ENCODE measurements at places on chromosomes 12 and 14.

GRCh38 chr12:14238221-14238792, 127.2 kb upstream of the ATF7IP start:
- DNase-seq = no peak

DNA sequence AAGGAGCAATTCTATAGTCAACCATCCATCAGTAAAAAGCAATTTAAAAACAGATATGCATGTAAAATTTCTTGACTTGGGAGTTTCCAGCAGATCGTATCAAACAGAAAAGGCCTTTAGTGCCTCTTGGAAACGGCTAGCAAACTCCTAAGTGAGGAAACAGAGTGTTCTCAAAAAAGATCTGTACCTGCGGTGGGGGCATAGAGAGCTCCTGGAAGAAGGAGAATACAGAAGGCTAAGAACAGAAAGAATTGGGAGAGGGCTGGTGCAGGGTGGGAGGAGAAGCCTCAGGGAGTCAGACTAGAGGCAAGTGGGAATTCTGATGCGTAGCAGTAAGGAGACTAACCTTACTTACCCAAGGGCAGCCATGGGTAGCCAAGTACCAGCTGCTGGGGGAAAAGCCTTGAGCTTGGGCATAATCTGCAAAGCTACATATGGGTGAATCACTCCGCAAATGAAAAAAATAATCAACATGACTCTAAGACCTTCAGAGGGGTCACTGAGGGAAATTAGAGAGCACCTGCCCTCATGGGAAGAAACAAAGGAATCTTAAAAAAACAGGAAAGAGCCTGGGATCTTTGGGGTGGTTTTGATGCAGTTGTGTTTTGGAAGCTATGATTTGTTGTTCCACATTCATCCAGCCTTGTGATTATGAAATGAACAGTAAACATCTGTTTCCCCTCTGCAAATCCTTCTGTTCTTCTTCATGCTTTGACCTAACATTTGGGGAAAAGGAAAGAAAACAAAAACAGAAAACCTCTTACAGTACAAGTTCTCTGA, 10.4 kb downstream of the RHOJ start:
- DNase-seq = no peak

- no peak for DNase-seq
Measured at GRCh38 chr12:125197326-125197725, 132.1 kb downstream of the AACS start.

GRCh38 chr12:95085612-95086011, 12.2 kb upstream of the NR2C1 start:
- DNase-seq = no peak

DNA sequence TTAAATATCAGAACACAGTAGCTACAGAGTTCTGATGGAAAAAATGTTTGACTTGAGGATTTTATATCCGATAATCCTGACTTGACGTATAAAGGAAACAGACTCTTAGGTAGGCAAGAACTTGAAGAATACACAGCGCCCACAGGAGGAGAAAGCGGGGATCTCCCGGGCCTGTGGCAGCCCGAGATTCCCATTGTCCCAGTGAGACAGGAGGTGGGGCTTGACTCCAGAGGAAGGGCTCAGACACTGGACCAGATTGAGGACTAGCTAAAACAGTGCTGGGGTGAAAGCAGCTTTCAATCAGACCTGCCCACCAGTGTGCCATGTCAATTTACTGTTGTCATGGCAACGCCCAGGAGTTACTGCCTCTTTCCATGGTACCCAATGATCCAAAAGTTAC, 51.1 kb upstream of the C14orf180 start:
- DNase-seq = peak; percentile 69

- DNase-seq = no peak
Measured at GRCh38 chr12:104513681-104514080, 56.9 kb downstream of the CHST11 start.

DNA sequence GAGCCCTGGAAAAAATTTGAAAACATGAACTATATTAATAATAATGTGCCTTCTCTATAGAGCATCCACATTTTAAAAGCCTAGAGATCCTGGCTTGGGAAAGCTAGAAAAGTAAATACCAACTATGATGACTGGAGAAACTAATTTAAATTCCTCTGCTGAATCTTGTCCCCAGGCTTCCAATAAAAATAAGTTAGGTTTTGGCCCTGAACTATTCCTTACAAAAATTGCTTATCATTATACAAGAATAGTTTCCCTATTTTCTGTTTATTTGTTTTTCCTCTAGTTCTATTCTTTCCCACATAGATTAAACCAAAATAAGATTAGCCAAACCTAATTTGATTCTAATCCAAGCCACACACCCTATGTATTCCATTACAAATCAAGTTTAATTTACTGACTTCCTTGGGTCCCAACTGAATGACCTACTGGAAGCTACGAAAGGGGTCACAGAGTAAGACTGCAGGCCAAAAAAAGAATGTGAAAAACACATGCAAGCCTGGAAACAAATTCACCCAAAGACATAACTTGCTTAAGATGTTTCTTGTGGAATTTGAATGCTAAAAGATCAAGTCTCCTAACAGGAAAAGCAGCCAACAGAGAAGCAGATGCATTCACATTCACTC, 133.0 kb downstream of the PAWR start:
- DNase-seq = no peak

- DNase-seq = no peak
Measured at GRCh38 chr12:104929977-104930376, 28.1 kb downstream of the SLC41A2 start.

GRCh38 chr12:114683709-114684097, 272 bp downstream of the TBX3 start:
- no peak for DNase-seq

DNA sequence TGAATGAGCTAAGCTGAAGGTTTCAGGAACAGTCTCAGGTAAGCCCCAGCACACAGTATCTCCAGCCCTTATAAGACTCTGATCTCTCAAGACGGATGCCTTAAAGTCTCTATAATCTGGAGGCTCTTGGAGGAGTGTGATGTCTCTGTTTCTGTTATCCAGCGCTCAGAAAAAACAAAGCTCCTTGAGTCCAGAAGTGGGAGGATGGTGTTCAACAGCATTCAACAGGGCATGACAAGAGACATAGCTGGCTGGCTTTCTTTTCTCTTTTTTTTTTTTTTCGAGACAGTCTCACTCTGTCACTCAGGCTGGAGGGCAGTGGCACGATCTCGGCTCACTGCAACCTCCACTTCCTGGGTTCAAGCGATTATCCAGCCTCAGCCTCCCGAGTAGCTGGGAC, 31.6 kb upstream of the TESC start:
- no peak for DNase-seq

DNA sequence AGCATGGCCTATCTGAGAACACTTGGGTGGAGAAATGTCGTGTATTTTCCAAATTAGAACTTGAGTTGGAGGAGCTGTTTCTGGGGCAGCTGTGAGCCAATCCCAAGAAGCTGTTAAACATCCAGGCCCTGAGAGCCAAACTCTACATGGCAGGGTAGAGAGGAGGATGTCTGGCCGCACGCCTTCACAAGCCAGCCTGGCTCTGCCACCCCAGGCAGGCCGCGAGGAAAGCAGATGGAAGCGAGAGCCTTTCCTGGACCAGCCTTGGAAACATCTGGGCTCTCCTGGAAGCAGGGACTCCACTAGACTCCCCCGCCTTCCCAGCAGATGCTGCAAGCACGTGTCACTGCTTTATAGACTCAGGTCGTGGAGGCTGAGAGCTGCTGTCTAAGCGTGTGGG, 312.8 kb upstream of the FKBP4 start:
- DNase-seq = no peak

GRCh38 chr12:71400481-71400880, 39.1 kb upstream of the LGR5 start:
- DNase-seq = no peak

DNA sequence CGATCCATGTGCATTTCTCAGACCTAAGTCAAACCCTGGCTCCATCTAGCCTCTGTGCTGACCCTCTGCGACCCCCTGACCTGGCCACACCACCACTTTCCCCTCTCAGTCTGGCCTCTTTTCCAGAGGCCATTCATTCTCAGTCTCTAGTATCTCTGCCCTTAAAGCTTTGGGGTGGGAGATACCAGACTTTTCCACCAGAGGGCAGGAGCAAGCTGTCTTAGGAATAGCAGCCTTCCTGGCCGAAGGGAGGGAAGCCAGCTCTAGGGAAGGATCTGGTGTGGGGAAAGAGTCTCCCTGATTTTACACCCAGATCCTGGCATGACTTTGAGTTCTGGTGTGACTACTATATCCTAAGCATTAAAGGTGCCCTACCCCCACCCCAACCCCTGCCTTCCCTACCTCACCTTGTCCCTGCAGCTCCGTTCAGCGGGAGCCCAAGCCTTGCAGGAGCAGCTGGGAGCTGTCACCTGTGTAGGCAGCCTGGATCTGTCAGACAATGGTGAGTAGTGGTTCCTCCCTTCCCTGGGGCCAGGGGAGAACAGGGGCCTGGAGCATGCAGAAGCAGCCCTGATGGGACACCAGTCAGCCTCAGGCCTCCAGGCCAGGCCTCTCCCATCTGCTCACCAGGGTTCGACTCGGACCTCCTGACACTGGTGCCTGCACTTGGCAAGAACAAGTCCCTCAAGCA, 6.6 kb downstream of the CARMIL3 start:
- DNase-seq = no peak

GRCh38 chr12:31650918-31651317, 8.6 kb upstream of the ETFBKMT start:
- DNase-seq = no peak

DNA sequence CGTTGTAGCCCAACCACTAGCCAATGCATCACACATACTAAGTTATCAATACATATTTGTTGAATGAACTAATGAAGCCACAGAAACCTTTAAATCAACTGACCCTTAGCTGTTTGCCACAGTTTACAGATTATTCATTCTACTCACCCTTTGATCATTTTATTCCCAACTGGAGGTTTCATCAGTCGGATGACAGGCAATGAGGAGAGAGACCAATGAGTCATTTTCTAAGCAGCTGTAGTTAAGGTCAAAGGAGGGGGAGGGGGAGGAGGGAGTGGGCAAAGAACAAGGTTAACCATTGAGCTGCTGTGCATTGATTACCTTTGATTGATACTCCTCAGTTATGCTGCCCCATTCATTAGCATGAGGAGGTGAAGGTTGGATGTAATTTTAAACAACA, 469.5 kb downstream of the VRK1 start:
- no peak for DNase-seq

DNA sequence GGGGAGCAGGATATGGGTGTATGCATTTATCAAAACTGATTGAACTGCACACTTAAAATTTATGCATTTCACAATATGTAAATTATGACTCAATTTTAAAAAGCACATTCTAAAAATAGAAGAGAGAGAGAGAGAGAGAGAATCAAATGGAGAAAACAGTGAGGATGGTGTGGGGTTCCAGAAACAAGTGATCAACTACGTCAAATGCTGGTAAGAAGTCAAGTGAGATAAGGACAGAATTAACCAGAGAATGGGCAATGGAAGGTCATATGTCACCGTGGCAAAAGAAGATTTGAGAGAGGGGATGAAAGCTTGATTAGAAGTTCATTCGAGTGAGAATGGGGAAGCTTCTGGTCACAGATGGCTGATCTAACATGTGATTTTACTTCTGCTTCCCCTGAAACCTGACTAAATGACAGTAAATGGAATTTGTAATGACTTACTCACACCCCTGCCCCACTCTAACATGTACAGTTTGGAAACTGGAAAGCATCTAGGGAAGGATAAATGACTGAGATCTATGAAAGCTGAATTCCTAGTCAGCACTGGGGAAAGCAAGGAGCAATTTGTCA, 276.5 kb upstream of the AMIGO2 start:
- no peak for DNase-seq

GRCh38 chr14:99651953-99652746, 7.2 kb downstream of the HHIPL1 start:
- peak; percentile 84 for DNase-seq

DNA sequence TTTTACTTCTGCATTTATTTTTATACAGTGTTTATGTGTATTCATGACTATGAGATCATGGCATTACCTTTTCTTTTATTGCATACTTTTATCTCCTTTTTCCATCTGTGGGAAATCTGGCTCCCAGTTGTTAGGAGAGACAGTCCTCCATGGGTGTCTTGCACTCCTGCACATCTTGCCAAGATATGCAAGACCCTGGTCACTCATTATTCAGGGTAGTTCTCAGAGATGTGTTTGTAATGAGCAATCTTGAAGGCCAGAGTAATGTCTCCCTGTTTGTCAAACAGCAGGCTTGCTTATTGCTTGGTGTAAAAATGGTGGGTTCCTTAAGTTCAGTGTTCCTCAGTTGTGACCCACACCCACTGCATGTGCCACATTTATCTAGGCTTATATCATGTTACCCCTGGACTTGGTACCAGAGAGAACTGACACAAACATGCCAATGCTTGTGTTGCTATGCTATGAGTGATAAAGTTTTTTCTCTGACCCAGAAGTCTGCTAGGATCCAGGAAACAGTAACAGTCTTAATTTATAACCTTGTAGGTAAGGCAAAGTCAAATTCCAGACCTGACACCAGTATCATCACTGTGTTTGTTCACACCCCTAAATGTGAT, 36.8 kb downstream of the PPHLN1 start:
- DNase-seq = no peak

DNA sequence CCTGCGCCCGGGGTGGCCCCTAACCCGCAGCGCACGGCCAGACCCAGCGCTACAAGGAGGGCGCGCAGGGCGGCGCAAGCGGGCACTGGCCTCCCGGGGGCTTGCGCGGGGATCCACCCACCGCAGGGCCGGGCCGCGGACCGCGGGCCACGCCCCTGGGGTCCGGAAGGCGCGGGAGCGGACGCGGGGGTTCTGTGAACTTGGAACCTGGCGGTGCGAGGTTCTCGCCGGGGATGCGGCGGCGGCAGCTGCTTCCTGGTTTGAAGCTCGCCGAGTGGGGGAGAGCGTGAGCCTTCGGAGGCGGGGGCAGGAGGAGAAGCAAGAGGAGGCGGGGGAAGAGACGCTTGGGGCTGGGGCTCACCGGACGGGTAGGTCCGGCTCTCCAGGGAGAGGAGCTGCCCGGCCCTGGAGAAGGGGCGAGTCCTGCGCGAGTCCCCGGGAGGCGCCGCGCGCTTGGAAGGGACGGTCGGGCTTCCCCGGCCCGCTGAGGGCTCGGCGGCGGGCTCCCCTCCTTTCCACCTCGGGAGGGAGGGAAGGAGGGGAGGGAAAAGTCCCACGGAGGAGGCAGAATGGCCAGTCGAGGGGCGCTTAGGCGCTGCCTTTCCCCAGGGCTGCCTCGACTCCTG, at the start of gene PRKCH:
TSS of gene PRKCH (plus strand) at position 195 of the 626 bp plus-strand sequence. CDS start 523 bp downstream, outside the sequence.
- DNase-seq = no peak

GRCh38 chr12:44582521-44582920, 293.6 kb downstream of the NELL2 start:
- DNase-seq = no peak

DNA sequence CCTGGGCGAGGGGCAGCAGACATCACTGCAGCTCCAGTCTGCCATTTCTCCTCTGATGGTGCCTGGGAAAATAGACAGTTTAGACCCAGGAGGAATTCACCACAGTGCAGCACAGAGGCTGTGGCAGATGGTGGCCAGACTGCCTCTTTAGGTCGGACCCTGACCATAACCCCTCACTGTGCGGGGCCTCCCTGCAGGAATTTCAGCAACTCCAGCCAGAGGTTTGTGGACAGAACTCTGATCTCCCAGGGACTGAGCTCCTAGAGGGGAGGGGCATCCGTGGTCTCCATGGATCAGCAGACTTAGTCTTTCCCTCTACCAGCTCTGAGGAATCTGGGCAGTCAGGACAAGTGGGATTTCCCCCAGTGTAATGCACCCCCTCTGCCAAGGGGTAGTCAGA, 106.5 kb downstream of the ZC3H14 start:
- DNase-seq = no peak
